ENCODE measurements at places on chromosomes 5 and 9. TPM values are rescaled to one million over a fixed set of nuclear protein-coding genes. Genes with fewer than 3 reads are reported as not detected.

DNA sequence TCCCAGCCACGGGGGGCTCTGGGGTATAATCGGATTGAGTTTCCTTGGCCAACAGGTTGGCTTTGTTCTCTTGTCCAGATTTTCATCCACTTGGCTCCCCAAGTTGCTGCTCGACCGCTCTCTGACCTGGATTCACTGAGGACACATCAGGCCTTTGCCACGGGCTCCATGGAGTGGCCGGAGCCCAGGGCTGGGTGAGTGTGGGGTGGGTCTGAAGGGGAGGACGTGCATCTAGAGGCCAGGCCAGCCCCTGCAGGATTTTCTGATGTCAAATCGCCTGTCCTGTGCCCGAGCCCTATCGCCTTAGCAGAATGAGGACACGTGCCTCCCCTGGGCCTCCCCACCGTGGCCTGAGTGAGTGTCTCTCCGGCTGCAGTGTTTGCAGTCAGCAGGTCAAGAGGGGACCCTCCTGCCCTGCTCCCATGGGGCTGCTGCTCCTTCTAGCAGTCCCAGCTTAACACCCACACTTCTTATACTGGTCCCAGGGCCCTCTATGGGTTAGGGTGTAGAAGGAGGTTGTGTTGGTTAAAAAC, 89.1 kb upstream of the BOD1 start:
- no peak for ATAC-seq

GRCh38 chr9:131461166-131461565, 41.6 kb upstream of the POMT1 start:
- no peak for ATAC-seq

- no peak for ATAC-seq
Measured at GRCh38 chr5:148125641-148126040, 42.7 kb upstream of the SPINK14 start.

The WDR38 gene
- total RNA-seq = not detected

The MEF2C gene
- 23.1 TPM for total RNA-seq
